ENCODE measurements at places on chromosomes 1 and 21.

- DNase-seq: no peak
Observed at GRCh38 chr1:6811583-6811982, 26.3 kb downstream of the CAMTA1 start.

DNA sequence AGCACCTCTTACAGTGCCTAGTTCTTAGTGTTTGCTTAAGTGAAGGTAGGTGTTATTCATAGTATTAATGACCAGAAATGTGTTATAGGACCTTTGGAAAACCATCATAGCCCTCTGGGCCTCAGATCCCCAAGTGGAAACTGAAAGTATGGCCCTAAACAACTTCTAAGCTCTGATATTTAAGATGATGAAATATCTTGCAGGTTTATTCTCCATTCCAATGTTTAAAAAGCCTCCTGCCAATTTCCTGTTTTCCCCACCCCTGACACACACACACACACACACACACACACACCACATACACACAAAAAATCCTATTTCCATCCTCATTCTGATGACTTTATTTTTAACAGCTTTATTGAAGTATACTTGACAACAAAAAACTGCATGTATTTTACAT, 108.2 kb downstream of the DIRAS3 start:
- no peak for DNase-seq

DNA sequence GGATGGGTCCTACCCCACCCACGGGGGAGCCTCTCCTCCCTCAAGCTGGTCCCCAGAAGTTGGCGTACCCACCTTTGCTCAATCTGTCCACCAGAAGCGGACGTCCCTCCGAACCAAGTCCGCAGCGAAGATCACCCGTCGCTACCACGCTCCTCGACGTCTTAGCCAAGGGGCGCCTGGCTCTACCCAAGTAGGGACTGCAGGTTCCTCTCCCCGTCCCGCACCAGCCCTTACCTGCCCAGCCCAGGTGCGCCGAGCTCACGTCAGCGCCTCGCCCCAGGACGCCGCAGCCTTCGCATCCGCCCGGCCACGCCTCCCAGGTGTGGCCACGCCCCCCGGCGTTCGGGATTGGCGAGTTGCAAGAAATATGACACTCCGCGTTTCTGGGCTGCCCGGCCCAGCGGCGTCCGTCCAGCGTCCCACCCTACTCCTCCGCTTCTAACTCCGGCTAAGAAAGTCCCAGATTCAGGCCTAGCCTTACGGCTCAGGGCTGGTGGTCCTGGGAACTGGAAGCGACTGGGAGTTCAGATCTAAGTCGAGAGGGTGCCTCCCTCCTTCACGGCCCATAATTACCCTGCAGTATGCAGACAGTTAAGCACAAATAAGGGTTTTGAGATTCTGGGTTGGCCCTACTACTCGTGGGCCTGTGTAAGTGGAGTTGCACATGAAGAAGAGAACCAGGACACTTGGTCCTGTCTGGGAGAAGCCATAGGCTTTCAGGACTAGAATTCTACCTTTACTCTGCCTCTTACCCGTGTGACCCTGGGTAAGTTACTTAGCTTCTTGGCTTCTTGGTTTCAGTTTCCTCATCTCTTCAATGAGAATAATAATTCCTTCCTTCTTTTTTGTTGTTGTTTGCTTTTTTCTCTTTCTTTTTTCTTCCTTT, at the start of gene IRF6:
Gene IRF6, minus strand, starts transcription at position 268 of the 886 bp plus-strand sequence. CDS start 4,729 bp downstream, outside the sequence.
- DNase-seq: peak; percentile 73

DNA sequence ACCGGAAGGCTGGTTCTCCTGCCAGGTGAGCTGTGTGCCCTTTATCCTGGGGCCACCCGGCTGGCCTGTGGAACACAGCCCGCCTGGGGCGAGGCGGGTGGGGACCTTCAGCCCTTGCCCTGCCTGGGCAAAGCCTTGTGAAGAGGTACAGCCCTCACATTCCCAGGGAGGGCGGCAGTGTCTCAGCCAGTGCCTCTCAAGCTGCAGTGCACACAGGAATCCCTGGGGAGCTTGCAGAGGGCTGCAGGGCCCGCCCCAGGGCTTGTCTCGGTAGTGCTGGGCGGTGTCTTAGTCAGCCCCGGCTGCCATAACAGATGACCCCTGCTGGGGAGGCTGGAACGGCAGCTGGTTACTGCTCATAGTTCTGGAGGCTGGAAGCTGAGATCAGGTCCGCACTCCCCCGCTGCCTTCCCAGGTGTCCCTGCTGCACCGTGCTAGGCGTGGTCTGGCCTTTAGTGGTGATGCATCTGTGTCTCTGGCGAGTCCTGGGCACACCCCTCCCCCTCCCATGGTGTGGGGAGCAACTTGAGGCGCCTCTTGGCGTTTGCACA, 12.6 kb downstream of the DFFB start:
- no peak for DNase-seq

- DNase-seq: peak; percentile 37
Observed at GRCh38 chr1:221740993-221741702, 741 bp downstream of the DUSP10 start.

DNA sequence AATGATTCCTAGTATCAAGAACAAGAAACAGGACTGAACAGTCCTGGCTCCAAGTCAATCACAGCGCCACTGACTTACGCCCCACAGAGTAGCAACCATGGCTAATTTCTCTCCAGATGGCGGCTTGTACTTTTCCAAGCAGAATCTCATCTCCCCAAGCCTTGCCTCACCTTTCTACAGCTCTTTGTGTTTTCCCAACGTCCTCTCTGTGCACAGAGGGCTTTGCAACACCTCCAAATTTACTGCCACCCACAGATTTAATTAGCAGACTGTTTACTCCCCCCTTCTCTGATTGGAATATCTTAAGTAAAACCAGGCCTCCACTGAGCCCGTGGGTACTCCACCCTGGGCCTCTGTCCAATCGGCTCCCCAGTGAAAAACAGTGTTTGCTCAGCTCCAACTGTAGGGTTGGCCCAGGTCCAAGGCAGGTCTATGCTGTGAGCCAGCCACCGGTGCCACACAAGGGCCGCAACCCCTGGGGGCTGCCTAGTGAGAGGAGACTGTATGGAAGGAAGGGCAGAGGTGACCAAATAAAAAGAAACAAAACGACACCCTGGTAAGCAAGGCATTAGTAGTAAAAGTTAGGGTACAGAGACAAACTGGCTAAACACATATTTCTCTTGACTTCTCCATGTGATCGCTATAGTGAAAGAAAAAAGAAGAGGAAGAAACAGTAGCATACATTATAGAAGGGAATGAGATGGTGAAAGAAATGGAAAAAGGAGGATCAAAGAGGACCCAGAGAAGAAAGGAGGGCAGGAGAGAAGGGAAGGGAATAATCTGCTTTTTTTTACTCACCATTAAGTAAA, 128.4 kb upstream of the SOD1 start:
- no peak for DNase-seq

- no peak for DNase-seq
Observed at GRCh38 chr21:36022427-36023091, 37.8 kb downstream of the SETD4 start.

DNA sequence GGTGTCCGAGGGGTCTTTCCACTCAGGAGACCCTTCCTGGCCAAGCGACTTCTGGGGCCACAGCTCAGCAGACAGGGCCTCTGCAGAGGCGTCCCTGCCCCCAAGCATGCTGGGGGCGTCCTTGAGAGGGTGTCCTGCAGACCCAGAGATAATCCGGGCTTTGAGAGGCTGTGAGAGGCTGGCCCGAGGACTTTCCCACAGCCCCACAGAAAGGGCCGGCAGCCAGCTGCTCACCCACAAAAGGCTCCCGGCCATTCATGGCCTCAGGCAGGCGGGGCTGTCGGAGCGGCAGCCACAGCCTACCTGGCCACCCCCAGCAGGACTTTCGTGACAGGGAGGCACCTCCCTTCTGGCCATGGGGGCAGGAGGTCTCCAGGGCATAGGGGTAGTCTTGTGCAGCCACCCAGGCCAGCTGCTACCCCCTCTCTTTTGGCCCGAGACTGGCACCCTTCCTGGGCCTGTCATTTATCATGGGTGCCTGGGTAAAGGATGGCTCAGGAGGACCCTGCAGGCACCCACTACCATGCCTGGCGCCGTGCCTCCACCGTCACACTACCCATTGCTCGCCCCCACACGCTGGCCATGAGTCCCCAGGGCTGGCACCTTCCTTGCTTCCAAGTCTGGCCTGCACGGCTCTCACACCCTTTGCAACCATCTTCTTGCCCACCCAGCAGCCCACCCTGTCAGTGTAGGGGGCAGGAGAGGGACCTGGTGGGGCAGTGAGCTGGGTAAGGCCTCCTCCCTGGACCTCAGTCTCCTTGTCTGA, 11.1 kb upstream of the TNFRSF14 start:
- DNase-seq: no peak

DNA sequence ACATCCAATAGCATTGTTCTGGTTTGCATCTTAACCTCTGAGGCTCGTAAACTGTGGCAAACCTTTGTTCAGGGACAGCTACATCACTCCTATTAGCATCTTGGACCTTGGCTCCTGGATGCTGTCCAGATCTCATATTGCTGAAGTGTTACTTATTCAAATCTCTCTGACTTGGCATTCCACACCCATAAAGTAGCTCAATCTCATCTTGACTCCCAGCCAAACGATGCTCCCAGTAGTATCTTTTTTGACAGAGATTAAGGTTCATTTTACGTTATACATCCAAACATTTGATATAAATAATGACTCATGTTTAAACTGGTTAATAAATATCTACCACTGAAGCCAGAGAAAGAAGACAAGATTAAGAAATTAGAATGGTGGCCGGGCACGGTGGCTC, 4.4 kb upstream of the FLVCR1 start:
- DNase-seq: no peak

DNA sequence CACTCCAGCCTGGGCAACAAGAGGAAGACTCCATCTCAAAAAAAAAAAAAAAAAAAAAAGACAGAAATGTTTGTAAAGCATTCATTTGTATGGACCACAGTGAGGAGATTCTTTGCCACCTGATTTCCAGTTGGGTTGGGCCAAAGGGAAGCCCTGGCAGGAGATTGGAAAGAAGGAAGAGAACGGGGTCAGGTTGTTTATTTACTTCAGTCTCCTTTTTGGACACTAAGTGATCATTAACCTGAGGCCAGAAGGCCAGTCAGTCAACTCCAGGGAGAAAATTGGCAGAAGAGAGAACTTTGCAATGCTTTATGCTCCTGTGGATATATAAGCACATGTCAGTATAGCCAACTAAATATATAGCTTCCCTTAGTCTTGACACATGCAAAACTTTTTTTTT, 85.9 kb downstream of the NTMT2 start:
- DNase-seq: no peak

DNA sequence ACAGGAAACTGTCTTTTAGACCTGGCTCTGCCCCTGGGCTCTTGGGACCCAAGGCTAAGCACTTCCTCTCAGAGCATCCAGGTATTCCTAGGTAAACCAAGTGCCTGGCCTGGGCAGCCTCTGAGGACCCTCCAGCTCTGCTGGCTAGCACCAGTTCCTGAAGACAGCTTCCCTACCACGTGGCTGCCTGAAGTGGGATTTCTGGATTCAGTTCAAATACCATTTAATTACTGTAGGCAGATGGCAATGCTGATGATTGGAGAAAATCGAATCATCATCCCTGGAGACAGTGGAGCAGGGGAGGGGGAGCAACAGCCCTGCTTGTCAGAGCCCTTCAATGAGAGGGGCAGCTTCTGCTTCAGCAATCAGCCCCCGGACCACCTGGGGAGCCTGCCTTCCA, 11.9 kb downstream of the KIF21B start:
- no peak for DNase-seq

- no peak for DNase-seq
Observed at GRCh38 chr1:41718497-41718896, 200.2 kb downstream of the HIVEP3 start.

GRCh38 chr1:200887772-200888348, 6.8 kb upstream of the INAVA start:
- DNase-seq: no peak

DNA sequence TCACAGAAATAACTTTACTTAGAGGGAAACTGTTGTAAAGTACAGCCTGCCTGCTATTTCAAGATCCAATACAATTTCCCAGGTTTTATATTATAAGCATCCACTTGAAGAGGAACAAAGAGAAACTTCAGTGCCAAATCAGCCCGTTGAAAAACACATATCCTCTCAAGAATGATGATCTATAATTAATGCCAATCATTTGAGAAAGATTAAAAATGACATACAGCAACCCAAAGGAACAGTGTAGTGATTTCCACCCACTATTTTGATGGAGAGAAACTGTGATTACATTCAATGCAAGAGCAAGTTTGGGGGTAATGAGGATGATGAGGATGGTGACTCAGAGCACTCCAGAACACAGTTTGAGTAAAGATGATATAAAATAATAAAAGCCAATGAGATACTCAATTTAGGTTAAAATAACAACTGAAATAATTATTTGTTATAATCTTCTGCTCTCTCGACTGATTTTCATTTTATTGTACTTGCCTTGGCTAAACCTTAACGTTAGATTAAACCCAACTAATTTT, 715.5 kb downstream of the NCAM2 start:
- no peak for DNase-seq

DNA sequence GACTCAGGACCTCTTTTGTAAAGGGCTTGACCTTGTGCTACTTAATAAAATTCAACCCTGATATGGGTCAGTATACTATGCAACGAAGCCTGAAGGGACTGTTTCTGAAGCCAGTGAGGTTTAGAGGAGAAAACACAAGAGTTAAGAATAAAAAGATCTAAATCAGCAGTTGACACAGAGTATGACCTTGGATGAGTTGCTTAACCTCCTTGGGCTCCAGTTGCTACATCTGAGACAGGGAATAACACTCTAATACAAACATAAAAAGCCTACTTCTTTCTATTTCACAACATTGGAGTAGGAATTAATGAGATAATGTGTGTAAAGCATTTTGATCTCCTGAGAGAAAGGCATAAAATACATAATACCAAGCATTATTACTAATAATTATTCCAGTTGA, 882.4 kb upstream of the ADGRL2 start:
- DNase-seq: no peak

DNA sequence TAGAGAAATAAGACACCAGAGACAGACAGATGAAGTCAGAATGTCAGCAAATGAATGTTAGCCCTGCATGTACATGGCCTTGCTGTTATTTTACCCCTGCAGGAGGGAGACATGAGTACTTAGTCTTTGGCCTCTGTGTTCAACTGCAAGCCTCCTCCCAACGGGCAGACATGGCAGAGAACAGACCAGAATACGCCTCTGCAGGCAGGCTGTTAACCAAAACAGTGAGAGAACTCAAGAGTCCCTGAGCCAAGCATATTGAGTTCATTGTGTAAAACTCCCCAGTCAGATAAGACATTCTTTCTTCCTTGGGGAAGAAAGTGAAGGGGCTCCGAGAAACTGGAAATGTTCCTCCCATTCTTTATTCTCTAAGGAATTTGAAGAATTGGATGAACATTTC, 150.9 kb downstream of the PHTF1 start:
- DNase-seq: no peak

GRCh38 chr1:9687120-9687873, 35.8 kb downstream of the PIK3CD start:
- peak; percentile 71 for DNase-seq

GRCh38 chr1:66444438-66445265, 89.3 kb upstream of the SGIP1 start:
- DNase-seq: no peak

Data from stimulated activated CD4-positive, alpha-beta T cell treated with anti-CD3 and anti-CD28 coated beads, Interleukin-15, amount 100 ng/mL, for 24 hours (primary cell).